ENCODE measurements at places on chromosomes 1 and 21.

DNA sequence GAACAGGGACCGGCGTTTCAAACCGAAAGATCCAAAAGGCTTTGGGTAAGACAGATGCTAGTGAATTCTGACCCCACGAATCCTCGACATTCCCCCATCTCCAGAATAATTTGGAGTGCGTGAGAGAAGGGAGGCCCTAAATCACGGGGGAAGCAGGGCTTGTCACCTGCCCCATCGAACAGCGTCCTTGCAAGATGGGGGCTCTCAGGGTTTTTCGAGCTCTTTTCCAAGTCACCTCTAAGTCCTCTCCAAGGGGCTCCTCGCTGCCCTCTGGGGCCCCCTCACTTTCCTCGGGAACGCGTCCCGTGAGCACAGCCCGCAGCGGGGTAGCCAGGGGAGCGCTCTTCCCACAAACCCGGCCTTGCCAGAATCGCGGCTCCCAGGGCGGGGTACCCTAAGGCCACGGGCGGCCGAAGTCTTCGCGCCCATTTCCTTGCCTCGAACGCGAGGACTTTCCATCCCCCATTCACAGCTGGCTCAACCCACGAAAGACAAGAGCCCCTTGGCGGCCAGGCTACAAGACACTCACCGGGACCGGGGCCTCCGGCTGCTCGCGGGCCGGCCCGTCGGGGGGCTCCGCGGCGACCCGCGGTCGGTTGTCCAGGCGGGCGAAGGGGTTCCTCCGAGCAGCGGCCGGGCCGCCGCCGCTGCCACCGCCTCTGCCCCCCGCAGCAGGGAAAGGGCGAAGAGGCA lies 546 bp downstream of the DONSON start:
- peak; percentile 38 for DNase-seq

DNA sequence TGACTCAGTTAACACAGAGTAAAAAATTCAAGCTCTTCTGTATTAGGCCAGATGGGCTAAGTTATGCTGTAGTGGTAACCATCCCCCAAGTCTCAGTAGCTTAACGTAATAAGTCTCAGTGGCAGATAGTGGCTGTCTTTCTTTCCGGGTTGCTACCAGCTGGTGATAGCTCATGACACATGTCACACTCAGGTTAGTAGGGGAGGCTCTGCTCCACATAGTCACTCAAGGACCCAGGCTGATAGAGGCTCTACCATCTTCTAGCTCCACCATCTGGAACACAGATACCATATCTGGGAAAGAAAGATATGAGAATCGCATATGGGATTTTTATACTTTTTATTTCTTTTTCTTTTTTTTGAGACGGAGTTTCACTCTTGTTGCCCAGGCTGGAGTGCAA lies 16.2 kb upstream of the MEF2D start:
- no peak for DNase-seq

GRCh38 chr1:147635342-147635741 lies 35.0 kb downstream of the ACP6 start:
- no peak for DNase-seq

DNA sequence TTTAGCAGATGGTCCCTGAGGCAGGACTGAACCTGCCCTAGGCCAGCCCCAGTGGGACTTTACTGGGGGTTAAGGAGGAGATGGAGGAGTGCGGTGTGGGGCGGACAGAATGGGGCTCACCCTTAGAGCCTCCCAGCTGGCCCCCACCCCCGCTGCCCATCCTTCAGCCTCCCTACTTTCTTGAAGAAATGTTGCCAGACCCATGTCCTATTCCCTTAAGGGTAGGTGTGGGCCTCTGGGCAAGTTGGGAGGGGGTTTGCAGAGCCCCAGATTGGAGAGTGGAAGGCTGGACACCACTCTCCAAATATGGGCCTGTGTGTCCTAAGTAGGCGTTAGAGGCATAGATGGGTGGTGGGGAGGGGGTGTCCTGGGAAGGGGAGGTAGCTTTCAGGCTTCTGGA lies 19.2 kb upstream of the EPS8L3 start:
- DNase-seq: no peak

DNA sequence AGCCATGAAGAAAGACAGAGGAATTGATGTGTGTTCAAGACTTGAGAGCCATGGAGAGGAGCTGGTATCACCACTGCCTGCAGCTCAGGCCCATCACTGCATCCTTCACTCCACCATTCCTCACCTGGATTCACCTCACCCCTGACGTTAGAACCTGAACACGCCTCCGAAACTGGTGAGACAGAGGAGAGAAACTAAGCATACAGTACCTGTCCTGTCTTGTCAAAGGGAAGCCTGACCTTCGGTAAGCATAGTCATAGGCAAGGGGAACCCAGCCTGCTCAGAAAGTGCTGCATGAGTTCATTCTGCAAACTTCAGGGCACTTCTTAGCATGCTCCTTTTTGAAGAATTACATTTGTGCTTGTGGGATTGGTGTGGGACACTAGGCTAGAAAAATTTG lies 425.8 kb downstream of the DSCAM start:
- DNase-seq: no peak

DNA sequence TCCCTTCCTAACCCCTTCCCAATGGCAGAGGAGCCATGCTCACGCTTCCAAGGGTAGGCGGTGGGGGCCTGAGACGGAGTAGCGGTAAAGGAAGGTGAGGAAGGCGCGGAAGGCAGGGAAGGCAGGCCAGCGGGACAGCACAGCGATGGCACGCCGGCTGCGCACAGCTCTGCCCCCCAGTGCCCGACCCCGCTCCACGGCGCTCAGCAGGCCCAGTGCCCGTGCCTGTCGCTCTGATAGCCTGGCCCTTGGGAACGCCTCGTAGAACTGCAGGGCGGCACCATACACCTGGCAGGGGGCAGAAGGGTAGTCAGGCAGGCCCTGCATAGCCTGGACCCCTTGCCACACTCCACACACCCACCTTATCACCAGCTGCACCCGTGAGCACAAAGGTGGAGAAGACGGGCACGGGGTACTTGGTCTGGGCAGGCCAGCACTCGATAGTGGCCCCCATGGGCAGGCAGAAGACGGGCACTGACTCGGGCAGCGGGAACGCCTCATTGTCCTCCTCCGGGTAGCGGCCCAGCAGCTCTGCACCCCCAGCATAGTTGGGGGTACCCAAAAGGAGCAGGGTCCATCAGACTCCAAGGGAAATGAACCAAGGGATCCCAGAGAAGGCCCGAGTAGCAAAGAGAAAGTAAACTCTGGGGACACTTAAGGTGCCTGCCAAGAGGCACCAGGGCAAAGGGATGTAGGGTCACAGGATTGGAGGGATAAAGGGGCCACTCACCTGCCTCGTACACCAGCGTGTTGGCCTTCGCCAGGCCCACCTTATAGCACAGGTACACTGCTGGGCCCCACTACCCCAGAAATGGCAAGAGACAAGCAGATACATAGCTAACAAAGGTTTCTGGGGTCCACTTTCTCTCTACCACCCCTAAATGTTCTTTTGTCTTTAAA lies 4.4 kb downstream of the DENND4B start:
- DNase-seq: no peak

GRCh38 chr1:50110151-50110550 lies 1.4 kb downstream of the ELAVL4 start:
- DNase-seq: no peak

GRCh38 chr1:225534135-225534534 lies 106.3 kb upstream of the LBR start:
- DNase-seq: peak; percentile 10

GRCh38 chr1:229003233-229004031 lies 267.5 kb upstream of the RAB4A start:
- DNase-seq: no peak

DNA sequence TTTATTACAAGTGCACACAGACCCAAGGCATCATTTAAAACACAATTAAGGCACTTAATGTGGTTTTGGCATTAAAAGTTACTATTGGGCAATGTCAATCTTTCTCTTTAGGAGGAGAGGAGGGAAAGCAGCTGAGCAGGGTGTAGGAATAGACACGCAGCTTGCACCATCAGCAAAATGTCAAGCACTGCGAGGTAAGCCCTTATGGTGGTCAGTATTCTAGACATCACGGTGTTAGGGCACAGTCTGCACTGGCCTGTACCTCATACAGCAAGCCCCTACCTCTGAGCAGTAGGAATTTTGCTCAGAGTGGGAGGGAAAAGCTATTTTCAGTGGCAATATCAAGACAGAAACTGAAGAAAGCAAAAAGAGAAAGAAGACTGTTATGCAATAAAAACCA lies 62.0 kb upstream of the ESRRG start:
- no peak for DNase-seq

DNA sequence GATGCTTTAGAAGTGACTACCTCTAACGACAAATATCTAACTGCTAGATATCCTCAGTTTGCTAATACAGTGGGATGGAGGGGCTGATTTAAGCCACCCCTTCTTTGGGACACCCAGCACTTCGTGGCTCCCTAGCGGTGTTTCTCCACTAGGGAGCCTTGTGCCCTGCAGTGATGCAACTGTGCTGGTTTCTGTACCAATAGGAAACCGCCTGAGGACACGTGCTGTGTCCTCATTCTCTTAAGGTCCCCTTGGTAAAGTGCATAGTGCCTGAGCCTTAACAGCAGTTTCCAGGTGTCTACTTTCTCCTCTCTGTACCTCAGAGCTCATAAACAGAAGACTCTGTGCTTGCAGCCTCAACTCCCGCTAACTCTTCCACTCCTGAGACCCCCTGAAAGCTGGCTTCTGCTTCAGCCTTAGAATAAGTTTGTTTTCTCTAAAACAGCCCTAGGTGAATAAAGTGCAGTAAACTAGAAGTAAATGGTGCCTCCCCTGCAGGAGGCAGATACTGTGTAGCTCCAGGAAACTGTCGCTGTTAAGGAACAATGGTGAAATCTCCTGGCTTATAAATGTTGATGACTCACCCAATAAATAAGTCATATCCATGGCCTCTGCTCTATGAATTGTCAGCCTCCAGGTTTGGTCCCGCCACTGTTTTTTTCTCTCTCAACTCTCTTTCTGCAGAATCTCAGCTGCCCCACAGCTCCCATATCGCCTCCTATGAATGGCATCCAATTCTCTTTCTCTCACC lies 130.4 kb downstream of the AK5 start:
- DNase-seq: peak; percentile 54

DNA sequence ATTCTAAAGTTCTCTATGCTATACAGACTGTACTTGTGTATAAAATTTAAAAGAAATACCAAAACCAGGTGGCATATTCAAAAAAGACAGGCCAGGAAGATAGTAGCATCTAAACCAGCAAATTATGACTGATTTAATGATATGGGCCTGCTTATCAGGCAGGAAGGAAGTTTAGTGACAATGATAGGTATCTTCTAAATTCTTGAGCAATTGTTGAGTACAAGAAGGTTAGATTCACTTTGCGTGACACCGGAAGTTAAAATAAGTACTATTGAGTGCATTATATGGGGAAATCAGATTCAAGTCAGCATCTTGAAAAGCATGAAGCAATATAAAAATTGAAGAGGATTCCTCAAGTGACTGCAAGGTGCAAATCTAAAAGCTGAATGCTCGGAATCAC lies 186.8 kb upstream of the RGS18 start:
- no peak for DNase-seq

DNA sequence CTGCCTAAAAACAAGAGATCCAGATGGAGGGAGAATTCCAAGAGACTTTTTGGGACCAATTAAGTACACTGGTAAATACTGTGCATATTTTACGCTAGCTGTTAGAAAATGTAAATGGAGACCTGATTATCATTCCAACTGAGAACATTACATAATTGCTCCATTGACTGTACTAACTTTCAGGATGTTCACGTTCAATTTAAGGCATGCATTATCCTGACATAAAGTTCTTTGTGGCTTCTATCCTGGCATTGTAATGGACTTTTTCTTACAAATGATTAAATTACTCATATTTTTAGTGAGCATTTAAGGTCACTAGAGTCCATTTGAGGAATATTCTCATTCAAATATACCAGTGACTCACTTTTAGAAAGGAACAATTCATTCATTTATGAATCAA lies 883.3 kb upstream of the TMPRSS15 start:
- no peak for DNase-seq

GRCh38 chr1:12472798-12473551 lies 145.0 kb downstream of the DHRS3 start:
- DNase-seq: no peak

DNA sequence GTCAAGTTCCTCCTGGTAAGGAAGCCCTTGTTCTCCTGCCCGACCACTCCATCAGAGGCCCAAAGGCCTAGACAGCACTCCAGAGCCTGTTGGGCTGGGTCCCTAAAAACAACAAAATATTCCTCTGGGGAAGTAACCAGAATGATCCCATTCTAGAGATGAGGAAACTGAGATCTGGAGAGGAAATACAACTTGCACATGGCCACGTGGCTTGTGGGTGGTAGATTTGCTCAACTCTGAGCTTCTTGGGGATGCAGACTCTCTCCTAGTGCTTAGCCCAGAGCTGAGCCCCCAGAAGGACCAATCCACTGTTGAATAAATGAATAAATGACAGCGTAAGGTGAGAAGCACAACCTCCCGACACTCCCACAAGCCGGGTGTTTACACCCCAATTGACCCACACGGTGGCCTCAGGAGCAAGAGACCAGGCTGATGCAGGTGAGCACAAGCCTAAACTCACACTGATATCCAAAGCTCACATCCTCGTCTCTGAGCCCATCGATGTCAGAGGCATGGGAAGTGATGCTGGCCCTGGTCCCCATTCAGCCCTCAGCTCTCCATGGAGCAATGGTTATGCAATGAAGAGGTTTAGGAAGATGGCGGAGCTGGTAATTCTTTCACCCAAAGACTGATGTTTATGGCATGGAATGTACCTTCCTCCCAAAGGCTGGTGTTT lies 172.5 kb upstream of the EDN2 start:
- no peak for DNase-seq

GRCh38 chr1:66597500-66597899 lies 63.5 kb downstream of the SGIP1 start:
- no peak for DNase-seq

DNA sequence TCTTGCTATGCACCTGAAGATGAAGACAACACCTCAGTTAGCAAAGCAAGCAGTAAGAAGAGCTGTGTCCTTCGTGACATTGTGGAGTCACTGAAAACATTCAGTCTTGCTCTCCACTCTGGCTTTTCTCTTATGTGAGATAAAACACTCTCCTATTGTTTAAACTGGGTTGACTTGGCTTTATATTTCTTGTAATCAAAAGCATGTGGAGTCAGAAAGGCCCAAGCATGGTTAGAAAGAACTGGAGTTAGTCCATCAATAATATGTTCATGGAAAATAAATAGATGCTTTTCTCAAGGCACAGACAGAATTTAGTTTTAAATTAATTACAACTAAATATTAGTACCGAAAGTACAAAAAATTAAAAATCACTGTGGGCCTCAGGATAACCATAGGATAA lies 61.7 kb downstream of the UBE2U start:
- no peak for DNase-seq

Data from kidney tubule cell (primary cell).